ENCODE measurements at places on chromosomes 2 and 18. TPM values are rescaled to one million over a fixed set of nuclear protein-coding genes. Genes with fewer than 3 reads are reported as not detected.

DNA sequence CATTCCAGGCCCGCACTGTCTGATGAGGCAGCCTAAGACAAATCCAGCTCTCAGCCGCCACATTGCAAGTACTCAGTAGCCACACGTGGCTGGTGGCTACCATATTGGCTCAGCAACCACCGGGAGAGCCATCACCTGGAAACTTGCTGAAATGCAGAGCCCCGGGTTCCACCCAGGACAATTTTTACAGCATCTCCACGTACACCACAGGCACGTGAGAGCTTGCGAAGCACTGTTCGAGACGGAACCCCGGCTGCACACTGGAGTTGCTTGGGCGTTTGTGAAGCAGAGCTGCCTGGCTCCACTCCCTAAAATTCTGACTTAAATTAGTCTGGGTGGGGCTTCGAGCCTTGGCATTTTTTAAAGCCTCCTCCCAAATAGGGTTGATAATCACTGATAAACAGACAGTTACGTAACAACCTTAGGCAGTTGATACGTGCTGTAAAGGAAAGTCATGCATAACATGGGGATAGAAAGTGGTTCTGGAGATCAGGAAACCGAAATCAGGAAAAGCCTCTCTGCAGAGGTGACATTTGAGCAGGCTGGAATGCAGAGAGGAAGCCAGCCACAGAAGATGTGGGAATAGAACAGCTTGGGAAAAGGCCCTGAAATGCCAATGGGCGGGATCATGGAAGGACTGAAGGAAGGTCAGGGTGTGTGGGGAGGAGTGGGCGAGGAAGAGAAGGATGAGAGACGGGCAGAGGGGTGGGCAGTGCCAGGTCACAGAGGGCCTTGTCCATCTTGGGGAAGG, 6.2 kb downstream of the ASAP2 start:
- DNase-seq, result no peak

DNA sequence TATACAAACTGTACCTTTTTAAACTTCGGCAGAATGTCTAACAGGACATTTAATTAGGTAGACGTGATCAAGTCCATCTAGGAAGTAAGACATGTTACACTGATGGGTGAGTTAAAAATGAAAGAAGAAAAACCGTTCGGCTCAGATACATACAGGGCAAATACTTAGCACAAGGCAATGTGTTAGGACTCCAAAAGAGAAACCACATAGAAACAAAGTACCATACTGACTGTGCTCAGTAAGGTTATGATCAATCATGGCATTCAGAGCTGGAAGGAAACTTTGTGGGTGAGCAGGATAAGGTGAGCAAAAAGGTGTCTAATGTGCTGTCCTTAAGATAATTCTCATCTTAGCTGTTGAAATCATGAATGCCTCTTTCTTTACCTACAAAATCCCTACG, 211.9 kb downstream of the STK39 start:
- DNase-seq, result no peak

DNA sequence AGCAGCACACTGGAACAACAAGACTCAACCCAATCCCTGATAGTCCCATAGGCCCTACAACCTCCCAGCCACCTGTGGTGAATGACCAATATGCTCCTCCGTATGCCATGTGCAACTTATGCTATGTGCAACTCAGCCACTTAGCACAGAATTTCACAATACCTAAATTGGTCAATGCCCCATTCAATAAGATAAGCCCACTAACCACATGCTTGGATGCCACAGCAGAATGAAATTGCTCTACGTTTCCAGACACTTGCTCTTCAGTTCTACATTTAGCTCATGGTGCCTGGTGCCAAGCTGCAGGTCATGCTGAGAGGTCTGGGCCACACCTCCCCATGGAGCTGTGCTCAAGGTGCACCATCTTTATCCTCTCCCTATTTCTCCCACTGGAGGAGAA, 159.8 kb downstream of the EN1 start:
- DNase-seq, result no peak

- no peak for DNase-seq
These were observed 25.0 kb upstream of the FN1 start for GRCh38 chr2:215460682-215461382.

The GEN1 gene
- total RNA-seq, result 17.5 TPM

The CEP68 gene
- total RNA-seq, result 8.0 TPM

The SH3RF3 gene
- total RNA-seq, result 0.32 TPM

Measured in NCI-H460 (cell line).